ENCODE measurements at places on chromosomes 2 and 18. TPM values are rescaled to one million over a fixed set of nuclear protein-coding genes. Genes with fewer than 3 reads are reported as not detected.

Gene ITGB6
- not detected for total RNA-seq

- no peak for DNase-seq
These were observed 262.5 kb downstream of the KCNJ3 start for GRCh38 chr2:154960802-154961583.

GRCh38 chr18:11962597-11962996, 18.7 kb upstream of the IMPA2 start:
- no peak for DNase-seq

GRCh38 chr2:241555711-241556110, 2.8 kb upstream of the BOK start:
- no peak for DNase-seq

GRCh38 chr2:101627285-101628029, 70.0 kb upstream of the MAP4K4 start:
- DNase-seq = no peak

DNA sequence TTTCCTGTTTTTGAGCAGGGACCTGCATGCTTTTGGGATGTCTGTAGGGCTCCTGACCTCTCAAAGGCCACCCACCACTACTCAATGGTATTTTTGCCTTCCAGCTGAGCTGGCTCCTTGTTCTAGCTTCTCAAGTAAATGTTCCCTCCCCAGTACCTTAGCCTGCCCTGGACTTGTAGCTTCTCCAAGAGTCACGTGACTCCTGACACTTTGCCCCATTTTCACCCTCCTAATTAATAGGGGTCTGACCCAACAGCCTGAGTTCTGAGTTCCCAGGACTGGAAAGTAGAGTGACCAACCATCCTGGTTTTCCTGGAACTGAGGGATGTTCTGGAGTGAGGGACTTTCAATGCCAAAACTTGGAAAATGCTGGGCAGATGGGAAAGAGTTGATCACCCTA, 4.0 kb downstream of the LBX2 start:
- no peak for DNase-seq

DNA sequence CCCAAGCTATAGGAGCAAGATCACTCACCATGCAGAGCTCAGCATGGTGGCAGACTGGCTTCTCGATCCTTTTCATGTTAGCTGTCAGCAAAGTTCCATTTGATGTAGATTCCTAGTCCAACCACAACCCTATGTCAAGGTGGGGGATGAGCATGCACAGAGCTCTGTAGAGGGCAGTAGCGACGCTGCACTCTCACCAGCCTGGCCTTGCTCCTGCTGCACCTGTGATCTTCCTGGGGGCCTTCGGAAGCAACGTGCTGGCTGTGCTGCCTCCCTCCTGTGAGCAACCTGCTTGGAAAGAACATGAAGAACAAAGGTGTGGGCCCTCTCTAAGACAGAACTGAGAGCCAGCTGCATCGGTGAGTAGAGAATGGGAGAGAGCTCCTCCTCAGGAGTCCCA, 479.4 kb upstream of the MYT1L start:
- no peak for DNase-seq

Gene HAAO
- 2.8 TPM for total RNA-seq
